A549 treated with Hydrocortisone at 1 μM for 4 hours (cell line): ENCODE measurements at places on chromosomes 13 and 19. TPM values are rescaled to one million over a fixed set of nuclear protein-coding genes. Genes with fewer than 3 reads are reported as not detected.

B3GNT8 gene
- total RNA-seq = 0.09 to 0.33 TPM (median 0.12 TPM) in 4 of 5 replicates, not detected in the other

UFM1 gene
- 23.7 to 36.3 TPM (median 25.9 TPM) in 5 replicates for total RNA-seq

PSG1 gene
- total RNA-seq = 0.10 to 0.44 TPM (median 0.20 TPM) in 5 replicates

PRTN3 gene
- total RNA-seq = 0.14 to 0.46 TPM (median 0.43 TPM) in 5 replicates

ACP4 gene
- not detected in 5 replicates for total RNA-seq

PCSK4 gene
- 0.64 to 1.0 TPM (median 0.85 TPM) in 5 replicates for total RNA-seq

C13orf42 gene
- total RNA-seq = not detected in 5 replicates

ZNF562 gene
- 5.2 to 9.3 TPM (median 5.9 TPM) in 5 replicates for total RNA-seq

ZNF723 gene
- total RNA-seq = not detected in 5 replicates

AZU1 gene
- total RNA-seq = 0.14 to 0.56 TPM (median 0.23 TPM) in 5 replicates

CD79A gene
- 0.70 to 1.2 TPM (median 0.95 TPM) in 5 replicates for total RNA-seq

PVR gene
- total RNA-seq = 100 to 124 TPM (median 118 TPM) in 5 replicates

ZNF829 gene
- 0.29 to 0.50 TPM (median 0.40 TPM) in 5 replicates for total RNA-seq

ARHGAP45 gene
- total RNA-seq = 3.2 to 4.9 TPM (median 4.7 TPM) in 5 replicates

HSH2D gene
- total RNA-seq = not detected in 5 replicates

PRR36 gene
- 0.21 to 0.67 TPM (median 0.41 TPM) in 5 replicates for total RNA-seq

SNRNP70 gene
- total RNA-seq = 306 to 331 TPM (median 309 TPM) in 5 replicates

PCP2 gene
- 0.26 TPM in 1 of 5 replicates, not detected in the others for total RNA-seq

NLRP13 gene
- total RNA-seq = not detected in 5 replicates

RDH8 gene
- total RNA-seq = 0.09 to 0.44 TPM (median 0.21 TPM) in 5 replicates

VAV1 gene
- total RNA-seq = 6.2 to 9.4 TPM (median 6.8 TPM) in 5 replicates

C1QTNF9 gene
- total RNA-seq = not detected in 5 replicates

C1QTNF9B gene
- not detected in 5 replicates for total RNA-seq

S1PR5 gene
- total RNA-seq = 1.2 to 1.9 TPM (median 1.6 TPM) in 5 replicates

ZNF772 gene
- 1.0 to 2.9 TPM (median 1.4 TPM) in 5 replicates for total RNA-seq

TJP3 gene
- total RNA-seq = 0.39 to 0.69 TPM (median 0.56 TPM) in 5 replicates

POSTN gene
- 0.06 to 0.10 TPM (median 0.08 TPM) in 4 of 5 replicates, not detected in the other for total RNA-seq

RASIP1 gene
- 0.31 to 0.66 TPM (median 0.43 TPM) in 5 replicates for total RNA-seq

TLE2 gene
- 2.3 to 3.9 TPM (median 3.1 TPM) in 5 replicates for total RNA-seq

ADGRE3 gene
- not detected in 5 replicates for total RNA-seq

PLA2G4C gene
- 8.7 to 15.2 TPM (median 11.2 TPM) in 5 replicates for total RNA-seq

ZNF614 gene
- 2.5 to 3.8 TPM (median 3.1 TPM) in 5 replicates for total RNA-seq

HRC gene
- 0.03 TPM in 1 of 5 replicates, not detected in the others for total RNA-seq

PSG11 gene
- not detected in 5 replicates for total RNA-seq

DAND5 gene
- 0.07 TPM in 1 of 5 replicates, not detected in the others for total RNA-seq

FOSB gene
- total RNA-seq = 10.5 to 18.6 TPM (median 11.7 TPM) in 5 replicates

FGF21 gene
- total RNA-seq = not detected in 5 replicates

KCNJ14 gene
- total RNA-seq = 0.93 to 2.0 TPM (median 1.1 TPM) in 5 replicates

LIM2 gene
- not detected in 5 replicates for total RNA-seq

FUT1 gene
- total RNA-seq = 0.10 to 0.16 TPM (median 0.12 TPM) in 5 replicates

ANKLE1 gene
- total RNA-seq = 0.36 to 0.58 TPM (median 0.38 TPM) in 5 replicates

LGALS13 gene
- not detected in 5 replicates for total RNA-seq

GRIK5 gene
- 0.38 to 0.52 TPM (median 0.48 TPM) in 5 replicates for total RNA-seq

KRTDAP gene
- not detected in 5 replicates for total RNA-seq

ZNF729 gene
- not detected in 5 replicates for total RNA-seq

DCT gene
- not detected in 5 replicates for total RNA-seq

TTYH1 gene
- 0.09 to 0.31 TPM (median 0.16 TPM) in 5 replicates for total RNA-seq

RUBCNL gene
- total RNA-seq = 0.08 to 0.21 TPM (median 0.16 TPM) in 5 replicates

TMC4 gene
- 0.73 to 1.5 TPM (median 1.1 TPM) in 5 replicates for total RNA-seq

CGB2 gene
- 0.20 to 0.61 TPM (median 0.21 TPM) in 3 of 5 replicates, not detected in the others for total RNA-seq

RNF225 gene
- total RNA-seq = 0.08 to 0.17 TPM in 2 of 5 replicates, not detected in the others

NXNL1 gene
- not detected in 5 replicates for total RNA-seq

CCDC169 gene
- total RNA-seq = 0.16 to 0.67 TPM (median 0.22 TPM) in 5 replicates
